ENCODE measurements at places on chromosomes 7 and 10.

- no peak for DNase-seq
These were observed 62.5 kb downstream of the MKI67 start for GRCh38 chr10:128063736-128064107.

- DNase-seq: no peak
These were observed 156.5 kb upstream of the NPS start for GRCh38 chr10:127392351-127393235.

- peak; percentile 66 for DNase-seq
These were observed 47.4 kb upstream of the PRKAR1B start for GRCh38 chr7:774161-775109.

DNA sequence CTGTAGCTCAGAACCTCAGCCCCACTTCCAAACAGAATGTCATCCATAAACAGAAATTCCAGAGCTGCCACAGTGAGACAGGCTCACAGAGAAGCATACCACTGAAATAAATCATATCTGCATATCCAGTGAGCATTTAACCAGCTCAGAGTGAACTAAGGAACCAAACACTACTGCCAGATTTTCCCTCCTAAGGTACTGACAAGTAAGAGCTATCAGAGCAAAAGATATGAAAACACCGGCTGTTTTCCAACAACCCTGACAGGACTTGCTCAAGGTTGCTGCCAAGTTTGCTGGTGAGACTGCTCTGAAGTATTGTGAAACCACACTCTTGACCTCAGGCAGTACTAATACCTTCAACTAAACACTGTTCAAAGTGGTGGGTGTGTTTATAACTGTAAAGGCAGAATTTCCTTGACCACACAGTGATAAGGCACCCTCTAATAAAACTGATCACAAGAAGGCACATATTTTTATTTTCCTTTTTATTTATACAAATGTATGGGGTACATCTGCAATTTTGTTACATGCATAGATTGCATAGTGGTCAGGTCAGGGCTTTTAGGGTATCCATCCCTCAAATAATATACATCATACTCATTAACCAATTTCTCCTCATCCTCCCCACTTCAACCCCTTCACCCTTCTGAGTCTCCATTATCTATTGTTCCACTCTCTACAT lies 18.3 kb downstream of the SGMS1 start:
- DNase-seq: peak; percentile 76

- no peak for DNase-seq
These were observed 30.5 kb upstream of the TRIM8 start for GRCh38 chr10:102613785-102614184.

DNA sequence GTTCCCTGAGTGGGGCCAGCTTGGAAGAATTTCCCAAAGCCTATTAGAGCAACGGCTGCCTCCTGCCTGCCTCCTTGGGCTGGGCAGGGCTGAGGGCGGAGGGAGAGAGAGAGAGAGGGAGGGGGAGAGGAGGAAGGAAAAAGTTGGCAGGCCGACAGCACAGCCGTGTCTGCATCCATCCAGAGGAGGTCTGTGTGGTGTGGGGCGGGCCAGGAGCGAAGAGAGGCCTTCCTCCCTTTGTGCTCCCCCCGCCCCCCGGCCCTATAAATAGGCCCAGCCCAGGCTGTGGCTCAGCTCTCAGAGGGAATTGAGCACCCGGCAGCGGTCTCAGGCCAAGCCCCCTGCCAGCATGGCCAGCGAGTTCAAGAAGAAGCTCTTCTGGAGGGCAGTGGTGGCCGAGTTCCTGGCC lies at the start of gene AQP1:
TSS of gene AQP1 (plus strand) at position 293 of the 409 bp plus-strand sequence. CDS start at position 350, 57 bp downstream.
- DNase-seq: no peak

DNA sequence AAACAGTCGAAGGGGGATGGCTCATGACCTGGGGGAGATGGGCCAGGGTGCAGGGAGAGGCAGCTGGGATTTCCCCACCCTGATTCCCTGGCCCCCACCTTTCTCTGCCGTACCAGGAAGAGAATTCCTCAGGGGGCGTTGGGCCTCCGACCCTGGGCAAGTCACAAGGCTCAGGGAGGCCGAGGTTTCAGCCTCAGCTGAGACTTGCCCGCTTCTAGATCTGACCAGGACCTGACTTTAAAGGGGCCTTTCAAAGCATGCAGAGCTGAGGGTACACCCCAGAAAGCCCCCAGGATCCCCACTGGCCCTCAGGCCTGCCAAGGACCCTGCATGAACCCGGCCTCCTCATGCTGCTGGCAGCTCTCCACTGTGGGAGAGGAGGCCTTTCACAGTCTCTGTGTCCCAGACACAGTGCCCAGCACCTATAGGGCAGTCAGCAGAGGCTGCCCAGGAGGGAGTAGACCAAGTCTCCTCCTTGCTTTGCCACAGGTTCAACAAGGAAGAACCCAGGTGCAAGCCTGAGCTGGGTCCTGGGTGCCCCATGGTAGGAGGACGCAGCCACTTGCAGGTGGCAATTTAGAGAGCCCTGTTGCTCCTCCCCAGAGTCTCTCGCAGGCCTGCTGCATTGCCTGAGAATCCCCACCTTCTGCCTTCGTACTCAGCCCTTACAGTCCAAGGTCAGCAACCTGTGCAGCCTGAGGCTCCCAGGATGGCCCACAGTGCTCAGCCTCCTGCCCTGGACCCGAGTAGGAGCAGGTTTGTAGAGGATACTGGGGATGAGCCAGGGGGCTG lies 89.3 kb downstream of the CHST15 start:
- no peak for DNase-seq

GRCh38 chr10:28355376-28355775 lies 52.5 kb upstream of the MPP7 start:
- no peak for DNase-seq

DNA sequence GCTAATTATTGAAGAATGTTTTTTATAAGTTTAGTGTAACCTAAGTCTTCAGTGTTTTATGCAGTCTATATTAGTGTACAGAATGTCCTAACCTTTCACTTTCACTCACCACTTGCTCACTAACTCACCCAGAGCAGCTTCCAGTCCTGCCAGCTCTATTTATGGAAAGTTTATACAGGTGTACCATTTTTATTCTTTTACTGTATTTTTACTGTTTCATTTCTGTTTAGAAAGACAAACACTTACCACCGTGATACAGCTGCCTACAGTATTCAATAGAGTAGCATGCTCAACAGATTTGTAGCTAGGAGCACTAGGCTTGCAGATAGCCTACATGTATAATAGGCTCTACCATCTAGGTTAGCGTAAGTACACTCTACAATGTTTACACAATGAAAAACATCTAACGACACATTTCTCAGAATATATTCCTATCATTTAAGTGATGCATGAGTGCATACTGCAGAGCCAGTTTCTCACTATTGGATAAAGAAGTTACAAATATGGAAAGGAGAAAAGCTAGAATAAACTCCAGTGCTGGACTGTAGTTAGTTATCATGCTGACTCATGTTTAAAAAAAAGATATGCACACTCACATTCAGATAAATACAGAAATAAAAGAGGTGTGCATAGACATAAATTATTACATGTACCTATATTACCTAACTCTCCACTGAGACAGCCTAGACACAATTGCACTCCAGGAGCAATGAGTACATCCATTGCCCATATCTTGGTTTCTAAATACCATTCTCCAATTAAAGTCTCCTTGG lies 30.4 kb downstream of the STEAP1B start:
- DNase-seq: no peak

DNA sequence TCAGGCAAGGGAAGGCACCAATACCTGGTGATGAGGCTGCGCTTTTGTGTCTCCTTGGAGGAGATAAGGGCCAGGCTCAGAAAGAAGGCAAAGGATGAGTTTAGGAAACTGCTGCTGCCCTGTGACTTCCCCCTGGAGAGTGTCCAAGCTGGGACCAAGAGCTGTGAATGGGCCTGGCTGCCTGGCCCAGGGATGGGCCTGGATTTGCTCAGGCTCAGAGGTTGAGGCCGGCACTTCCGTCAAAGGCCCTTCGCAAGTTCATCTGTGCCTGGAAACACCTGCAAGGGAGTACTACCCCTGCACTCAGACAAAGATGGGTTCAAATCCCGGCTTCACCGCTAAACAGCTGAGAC lies 50.5 kb upstream of the NANOS1 start:
- no peak for DNase-seq

- no peak for DNase-seq
These were observed 147.1 kb downstream of the MLLT10 start for GRCh38 chr10:21681156-21681555.

- no peak for DNase-seq
These were observed 8.8 kb downstream of the DLX5 start for GRCh38 chr7:97015756-97016380.

- DNase-seq: no peak
These were observed 131.9 kb downstream of the TNS3 start for GRCh38 chr7:47449810-47450590.

- DNase-seq: no peak
These were observed 561.9 kb upstream of the GALNT17 start for GRCh38 chr7:70570029-70570428.

GRCh38 chr10:75978213-75978612 lies 546.8 kb downstream of the LRMDA start:
- DNase-seq: no peak

- DNase-seq: no peak
These were observed 319.2 kb downstream of the CDC14C start for GRCh38 chr7:49243521-49243920.

GRCh38 chr7:140031364-140031763 lies 31.4 kb downstream of the PARP12 start:
- no peak for DNase-seq

GRCh38 chr10:86046845-86047460 lies 319.6 kb downstream of the GRID1 start:
- no peak for DNase-seq

- DNase-seq: no peak
These were observed 395 bp upstream of the ZNF25 start for GRCh38 chr10:37976880-37977203.

DNA sequence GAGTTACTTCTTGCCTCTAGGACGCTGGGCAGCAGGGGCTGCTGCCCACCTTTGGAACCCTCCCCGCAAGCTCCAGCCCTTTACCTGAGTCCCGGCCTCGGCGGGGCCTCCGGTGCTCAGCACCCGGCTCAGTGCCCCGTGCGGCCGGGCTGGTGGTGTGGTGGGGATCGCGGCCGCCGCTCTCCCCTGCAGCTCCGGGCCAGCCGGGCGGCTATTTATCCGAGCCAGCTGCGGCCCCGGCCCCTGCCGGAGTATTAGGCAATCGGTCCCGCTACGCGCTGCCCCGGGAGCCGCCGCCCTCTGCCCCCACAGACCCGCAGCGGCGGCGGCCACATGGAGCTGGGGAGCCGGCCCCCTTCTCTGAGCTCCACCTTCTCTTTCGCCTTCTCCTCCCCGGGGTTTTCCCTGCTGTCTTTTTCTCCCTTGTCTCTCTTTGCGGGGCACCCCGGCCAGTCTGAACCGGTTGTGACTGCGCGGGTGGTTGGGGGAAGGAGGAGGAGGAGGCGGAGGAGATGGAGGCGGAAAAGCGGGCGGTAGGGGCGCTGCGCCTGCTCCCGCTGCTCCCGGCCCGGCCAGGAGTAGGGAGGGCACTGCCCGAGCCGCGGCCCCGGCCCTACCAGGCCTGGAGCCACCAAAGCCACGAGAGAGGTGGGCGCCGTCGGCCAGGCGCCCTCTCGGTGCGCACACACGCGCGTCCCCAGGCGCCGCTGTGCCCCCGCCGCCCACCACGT lies at the start of gene SLC16A9:
TSS of gene SLC16A9 (minus strand) at position 456 of the 731 bp plus-strand sequence. CDS start 25,559 bp downstream, outside the sequence.
- peak; percentile 91 for DNase-seq

DNA sequence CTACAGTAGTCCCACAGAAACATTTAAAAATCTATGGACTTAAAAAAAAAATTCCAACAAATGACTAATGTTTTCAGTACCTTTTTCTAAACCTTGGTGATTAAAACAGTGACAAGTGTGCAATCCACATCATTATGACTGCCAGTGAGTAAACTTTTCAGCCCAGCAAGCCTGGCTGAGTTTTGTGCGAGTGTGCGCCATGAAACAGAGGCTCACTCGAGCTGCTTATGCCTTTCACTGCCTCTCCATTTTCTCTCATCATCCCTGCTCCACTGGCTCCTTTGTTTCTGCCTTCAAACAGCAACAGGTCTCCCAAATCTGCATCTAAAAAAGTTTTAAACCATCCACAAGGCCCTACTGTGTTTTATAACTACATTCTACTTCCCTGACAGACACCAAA lies 105.8 kb downstream of the USP6NL start:
- no peak for DNase-seq

DNA sequence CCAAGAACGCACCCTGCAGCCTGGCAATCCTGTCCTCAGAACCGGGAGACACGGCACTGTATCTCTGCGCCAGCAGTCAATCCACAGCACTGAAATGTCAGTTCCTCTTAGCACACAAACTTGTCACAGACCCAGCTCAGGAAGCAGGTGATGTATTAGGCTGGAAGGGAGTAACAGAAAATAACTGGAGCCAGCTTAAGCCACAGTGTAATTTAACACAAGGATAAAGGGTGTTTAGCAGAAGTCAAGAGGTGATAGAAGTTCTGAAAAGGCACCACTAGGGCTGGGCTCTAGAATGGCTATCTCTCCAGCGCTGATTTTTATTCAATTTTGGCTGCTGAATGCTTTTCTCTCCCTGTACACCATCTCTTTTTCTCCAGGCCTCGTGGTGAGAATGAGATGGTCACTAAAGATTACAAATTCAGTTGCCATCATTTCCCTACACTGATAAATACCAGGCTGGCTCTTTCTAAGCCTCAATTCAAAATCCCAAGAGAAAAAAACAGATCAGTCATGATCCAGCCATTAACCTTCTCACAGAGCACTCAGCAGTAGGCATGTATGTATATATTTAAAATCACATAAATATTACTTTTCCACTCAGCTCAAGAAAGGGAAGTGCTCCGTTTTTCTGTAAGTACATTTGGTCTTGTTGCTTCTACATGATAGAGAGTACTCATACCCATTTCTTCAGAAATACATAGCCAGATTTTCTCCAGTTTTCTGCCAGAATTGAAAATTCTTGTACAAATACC lies 102.7 kb upstream of the PRSS1 start:
- DNase-seq: peak; percentile 61

DNA sequence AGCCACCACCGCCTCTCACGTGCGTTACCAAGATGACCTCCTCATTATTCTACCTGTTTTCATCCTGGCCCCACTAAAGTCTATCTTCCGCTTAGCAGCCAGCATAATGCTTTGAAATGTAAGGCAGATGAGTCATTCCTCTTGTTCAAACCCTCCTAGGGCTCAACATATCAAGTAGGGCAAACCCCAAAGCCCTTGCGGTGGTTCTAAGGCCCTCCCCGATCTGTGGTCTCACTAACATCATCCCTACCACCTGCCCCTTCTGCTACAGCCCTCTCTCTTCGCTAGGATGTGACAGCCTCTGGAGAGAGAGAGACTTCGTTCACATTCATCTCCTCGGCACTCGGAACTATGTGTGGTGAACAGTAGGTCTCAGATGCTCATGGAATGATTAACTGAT lies 94.8 kb downstream of the SVIL start:
- DNase-seq: no peak

GRCh38 chr10:53276797-53277196 lies 504.2 kb upstream of the MBL2 start:
- DNase-seq: no peak

DNA sequence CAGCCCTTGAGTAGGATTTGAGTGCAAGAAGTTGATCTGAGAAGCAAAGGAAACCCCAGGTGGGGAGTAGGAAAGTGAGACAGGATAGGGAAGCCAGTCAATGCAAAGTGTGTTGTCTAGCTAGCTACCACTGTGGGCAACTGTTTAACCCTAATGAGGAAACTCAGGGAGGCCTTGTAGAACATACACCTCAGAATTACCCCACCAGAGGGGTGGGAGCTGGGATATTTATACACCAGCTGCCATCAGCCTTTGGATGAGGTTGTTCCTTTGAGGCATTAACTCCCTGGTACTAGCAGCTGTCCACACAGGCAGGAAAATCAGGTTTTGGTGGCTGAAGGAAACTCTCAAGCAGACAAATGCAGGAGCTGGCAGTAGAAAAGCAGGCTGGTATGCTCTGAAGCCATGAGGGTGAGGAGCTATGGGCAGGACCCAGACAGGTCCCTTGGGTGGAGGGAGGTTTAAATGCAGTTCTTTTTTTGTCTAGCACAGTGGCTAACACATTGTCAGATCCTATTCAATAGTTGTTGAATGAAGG lies 60.1 kb upstream of the ARID5B start:
- DNase-seq: no peak
